ENCODE measurements at places on chromosomes 5 and 9.

GRCh38 chr9:114676901-114677300 is 5.1 kb downstream of the TEX48 start:
- DNase-seq, result no peak

DNA sequence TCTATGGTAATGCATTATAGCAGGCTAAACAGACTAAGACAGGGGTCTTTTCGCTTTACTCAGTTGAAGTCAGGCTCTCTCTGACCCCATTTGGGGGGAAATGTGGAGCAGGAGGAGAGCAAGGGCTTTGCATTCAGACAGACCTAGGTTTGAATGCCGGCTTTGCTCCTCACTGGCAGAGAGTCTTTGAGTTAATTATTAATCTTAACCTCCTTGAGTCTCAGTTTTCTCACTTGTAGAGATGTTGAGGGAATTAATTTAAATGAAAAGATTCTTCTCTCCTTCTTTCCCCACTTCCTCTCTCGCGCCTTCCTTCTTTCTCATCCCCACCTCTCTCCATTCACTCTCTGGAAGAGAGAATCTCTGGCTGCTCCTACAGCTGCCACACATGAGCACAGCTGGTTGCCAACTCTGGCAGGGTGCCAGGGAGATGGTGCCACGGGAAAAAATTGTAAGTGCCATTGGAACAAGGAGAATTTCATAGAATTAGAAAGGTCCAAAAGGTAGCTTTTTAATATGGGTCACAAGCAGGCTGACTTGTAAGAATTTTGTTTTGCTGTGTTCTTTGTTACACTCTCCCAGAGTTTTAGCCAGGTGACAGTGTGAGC is 25.2 kb upstream of the GLRA1 start:
- DNase-seq, result no peak

DNA sequence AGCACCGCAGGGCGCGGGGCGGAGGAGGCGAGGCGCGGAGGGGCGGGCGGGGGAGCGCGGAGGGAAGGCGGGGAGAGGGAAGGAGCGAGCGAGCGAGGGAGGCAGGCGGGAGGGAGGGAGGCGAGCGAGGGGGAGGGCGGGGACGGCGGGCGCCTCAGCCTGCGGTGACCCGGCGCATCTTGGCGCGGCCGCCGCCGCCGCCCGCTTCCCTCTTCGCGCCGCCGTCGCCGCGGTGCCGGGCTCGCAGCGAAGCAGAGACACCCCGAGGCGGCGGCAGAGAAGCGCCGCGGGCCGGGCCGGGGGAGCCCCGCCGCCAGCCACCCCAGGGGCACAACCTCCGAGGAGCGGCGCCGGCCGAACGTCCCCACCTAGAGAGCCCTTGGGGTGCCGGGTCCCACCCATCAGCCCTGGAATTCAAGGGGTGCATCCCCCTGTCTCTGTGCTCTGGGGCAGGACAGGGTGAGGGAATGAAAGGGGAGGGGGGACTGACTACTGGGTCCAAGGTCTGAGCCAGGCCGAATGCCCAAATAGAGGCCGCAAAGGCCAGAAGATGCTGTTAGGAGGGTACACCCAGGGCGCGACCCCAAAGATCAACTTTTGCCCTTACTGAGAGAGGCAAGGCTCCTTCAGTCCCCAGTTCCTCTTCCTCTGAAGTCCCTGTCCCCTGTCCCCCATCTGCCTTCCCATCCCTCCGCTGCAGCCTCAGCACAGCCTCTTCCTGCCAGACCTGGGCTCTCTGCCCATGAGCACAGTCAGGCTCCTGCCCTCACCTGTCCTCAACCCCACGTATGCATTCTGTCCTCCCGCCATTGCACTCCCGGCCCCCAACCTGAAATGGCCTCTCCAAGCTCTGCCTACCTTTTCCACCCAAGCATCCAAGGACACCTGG is at the start of gene ADAMTS2:
ADAMTS2 (minus strand) TSS at position 29 of the 889 bp plus-strand sequence. CDS start 133 bp downstream, outside the sequence.
- no peak for DNase-seq

- DNase-seq, result no peak
Observed at GRCh38 chr5:30581198-30581935, 612.1 kb upstream of the CDH6 start.

- DNase-seq, result no peak
Observed at GRCh38 chr5:123776761-123777160, 264.8 kb downstream of the CSNK1G3 start.

DNA sequence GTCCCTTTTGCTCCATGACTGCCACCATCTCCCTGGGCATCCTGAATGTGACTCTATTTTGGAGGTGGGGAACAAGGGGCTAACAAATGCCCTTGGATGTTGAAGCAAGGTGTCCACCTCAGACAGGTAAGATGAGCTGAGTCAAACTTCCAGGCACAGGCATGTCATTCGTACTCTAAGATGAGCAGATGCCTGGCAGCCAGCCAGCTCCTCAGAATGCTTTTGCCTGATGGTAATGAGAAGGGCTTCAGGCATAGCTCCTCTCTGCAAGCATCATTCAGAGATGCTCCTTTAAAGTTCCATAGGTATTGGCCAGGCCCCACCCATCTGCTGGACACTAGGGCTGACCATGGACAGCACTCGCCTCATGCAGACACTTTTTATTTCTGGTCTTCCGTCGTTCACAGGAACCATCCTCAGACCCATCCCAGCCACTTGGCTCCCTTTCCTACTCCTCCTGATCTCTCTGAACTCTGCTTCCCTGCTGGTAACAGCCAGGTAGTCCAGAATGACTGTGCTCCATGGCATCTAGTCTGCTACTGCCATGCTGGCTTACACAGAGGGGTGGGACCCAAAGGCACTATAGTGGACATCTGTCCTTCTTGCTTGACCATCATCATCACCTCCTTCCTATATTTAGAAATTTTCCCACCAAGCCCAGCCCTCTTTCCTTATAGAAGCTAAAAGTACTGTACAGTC is 118.8 kb downstream of the GLIS3 start:
- no peak for DNase-seq

- DNase-seq, result no peak
Observed at GRCh38 chr5:147439254-147439653, 70.6 kb downstream of the DPYSL3 start.

DNA sequence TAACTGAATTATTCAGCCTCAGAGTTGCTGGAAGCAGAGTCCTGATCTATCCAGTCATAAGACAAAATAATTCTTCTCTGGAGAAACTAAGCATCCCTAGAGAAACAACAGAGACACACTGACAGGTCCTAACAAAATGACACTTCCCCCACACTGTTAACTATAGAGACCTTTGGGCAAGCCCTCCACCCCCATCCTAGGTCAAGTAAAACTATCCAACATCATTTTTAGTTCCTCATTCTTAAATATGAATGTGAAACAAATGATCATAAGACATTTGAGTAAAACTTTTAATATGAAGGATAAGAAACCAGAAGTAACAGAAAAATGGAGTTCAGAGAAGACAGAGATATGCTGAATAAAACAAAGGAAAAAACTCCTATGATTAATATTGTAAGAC is 30.9 kb downstream of the CNTLN start:
- DNase-seq, result no peak
